ENCODE measurements at places on chromosomes 1 and 21. TPM values are rescaled to one million over a fixed set of nuclear protein-coding genes. Genes with fewer than 3 reads are reported as not detected.

- DNase-seq = peak; percentile 75
Measured at GRCh38 chr1:212669102-212669501, 30.5 kb downstream of the BATF3 start.

GRCh38 chr1:161838885-161839284, 72.8 kb downstream of the ATF6 start:
- DNase-seq = no peak

- no peak for DNase-seq
Measured at GRCh38 chr1:215276582-215276981, 194.0 kb downstream of the KCNK2 start.

GRCh38 chr21:21064353-21064752, 66.1 kb downstream of the NCAM2 start:
- DNase-seq = no peak

DNA sequence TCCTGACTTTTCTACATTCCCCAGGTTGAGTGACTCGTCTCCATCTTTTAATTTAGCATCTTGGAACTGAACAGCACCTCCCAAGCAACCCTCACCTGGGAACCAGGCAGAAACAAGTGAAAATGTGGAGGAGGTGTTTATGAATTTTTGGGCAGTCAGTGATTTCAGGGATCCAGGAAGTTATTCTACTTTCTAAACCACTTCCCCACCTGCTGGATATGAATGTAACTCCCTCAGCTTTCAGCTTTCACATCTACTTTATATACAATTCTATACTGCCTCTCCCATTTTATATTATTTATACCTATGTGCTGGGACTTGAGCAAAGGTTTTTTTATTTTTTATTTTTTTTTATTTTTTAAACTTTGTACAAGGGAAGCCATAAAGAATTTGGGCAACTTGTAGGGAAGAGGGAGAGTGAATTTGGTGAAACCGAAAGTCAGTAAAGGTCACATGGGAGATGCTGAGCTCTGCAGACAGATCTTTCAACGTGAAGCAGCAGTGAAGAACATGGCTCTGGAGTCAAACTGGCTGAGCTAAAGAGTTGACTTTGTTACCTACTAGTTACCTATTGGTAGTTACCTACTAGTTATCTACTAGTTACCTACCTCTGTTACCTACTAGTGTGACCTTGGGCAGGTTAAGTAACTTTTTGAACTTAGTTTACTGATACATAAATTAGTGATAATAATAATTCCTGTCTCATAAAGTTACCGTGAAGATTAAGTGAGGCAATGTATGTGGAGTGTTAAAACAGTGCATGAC, 45.5 kb downstream of the DDR2 start:
- DNase-seq = no peak

DNA sequence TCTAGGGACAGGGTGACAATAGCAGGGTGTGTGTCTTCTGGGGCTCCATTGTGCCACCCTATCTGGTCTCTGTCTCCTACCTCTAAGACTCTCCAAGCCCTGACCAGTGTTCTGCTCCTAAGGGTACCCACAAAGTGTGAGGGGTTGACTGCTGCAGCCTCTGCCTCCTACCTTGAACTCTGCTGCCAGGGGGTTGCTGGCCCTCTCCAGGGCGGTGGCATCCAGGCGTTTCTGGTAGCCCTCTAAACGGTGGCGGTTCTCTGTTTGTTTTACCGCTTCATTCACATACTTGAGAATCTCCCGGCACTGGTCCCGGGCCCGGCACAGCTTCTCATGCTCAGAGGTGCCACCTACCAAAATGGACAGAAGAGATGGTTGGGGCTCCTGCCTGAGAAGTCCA, 24.4 kb downstream of the LRRC71 start:
- peak; percentile 84 for DNase-seq

DNA sequence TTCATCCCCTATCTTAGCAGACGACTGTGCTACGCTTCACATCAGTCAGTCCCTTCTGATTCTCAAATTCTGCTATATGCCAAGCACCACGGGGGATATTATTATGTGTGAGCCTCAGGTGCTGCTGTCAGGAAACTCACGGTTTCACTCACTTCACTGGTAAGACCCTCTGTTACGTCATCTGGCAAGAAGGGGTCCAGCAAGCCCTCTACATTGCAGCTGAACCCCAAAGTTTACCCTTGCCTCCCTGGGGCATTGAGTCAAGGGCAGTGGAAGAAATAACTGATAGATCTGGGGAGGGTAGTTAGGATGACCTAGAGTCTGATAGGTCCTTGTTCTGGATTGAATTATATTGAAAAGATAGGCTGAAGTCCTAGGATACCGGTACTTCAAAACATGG, 237.4 kb downstream of the RRAGC start:
- no peak for DNase-seq

GRCh38 chr1:5564578-5565257, 427.5 kb downstream of the NPHP4 start:
- DNase-seq = peak; percentile 62

DNA sequence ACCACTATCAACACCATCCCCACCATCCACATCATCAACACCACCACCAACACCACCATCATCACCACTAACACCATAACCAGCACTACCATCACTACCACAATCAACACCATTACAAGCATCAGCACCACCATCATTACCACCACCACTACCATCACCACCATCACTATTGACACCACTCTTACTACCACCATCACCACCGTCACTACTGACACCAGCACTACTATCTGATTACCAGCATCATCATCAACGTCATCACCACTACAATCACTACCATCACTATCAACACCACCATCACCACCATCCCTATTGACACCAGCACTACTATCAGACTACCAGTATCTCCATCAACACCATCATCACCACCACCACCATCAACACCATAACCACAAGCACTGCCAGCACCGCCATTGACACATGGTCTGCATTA, 106.1 kb upstream of the RUNX3 start:
- DNase-seq = no peak

GRCh38 chr1:147719029-147719698, 41.2 kb downstream of the GJA5 start:
- no peak for DNase-seq

DNA sequence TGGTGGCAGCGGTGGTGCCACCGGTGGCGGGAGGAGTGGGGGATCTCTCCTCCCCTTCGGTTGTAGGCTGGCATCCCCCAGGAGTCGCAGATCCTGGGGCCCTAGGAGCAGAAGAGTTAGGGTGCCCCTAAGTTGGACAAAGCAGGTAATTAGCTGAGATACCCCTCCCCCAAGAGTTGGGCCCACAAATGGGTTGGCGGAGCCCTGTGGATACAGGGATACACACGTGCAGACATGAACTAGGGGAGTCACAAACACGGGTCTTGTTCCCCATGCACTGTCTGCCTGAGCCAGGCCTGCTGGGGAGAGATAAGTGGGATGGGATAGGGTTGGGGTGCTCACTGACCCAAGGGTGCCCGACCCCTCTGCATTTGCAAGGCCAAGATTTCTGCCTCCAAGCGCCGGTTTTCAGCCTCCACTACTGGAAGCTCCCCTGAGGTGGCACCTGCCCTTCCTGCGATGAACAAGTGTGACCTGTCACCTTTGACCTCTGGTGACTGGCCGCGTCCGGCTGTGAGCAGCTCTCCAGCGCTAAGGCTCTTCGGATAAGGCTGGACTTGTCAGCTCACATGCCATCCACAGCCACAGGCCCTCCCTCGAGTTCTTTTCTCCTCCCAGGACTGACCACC, 1.8 kb downstream of the CCDC17 start:
- DNase-seq = no peak

DNA sequence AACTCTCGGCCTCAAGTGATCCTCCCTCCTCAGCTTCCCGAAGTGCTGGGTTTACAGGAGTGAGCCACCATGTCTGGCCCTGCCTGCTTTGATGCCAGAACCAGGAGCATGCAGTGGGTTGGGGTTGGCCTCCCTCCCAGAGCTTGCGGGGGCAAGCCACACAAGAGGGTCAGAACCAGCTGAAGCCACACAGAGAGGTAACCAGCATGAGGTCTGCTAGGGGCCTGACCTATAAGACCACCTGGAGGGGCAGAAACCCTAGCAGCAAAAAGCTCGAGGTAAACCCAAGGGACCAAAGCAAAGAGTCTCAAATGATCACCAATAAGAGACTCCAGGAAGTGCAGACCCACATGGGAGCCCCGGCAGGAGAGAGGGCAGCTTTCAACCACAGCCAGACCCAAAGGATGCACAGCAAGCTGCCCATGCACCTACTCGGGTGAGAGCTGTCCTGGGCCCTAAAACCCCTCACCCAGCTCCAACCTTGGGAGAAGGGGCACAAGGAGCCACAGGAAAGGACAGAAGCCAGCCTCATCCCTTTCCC, 81.2 kb downstream of the TOMM20 start:
- DNase-seq = no peak

DNA sequence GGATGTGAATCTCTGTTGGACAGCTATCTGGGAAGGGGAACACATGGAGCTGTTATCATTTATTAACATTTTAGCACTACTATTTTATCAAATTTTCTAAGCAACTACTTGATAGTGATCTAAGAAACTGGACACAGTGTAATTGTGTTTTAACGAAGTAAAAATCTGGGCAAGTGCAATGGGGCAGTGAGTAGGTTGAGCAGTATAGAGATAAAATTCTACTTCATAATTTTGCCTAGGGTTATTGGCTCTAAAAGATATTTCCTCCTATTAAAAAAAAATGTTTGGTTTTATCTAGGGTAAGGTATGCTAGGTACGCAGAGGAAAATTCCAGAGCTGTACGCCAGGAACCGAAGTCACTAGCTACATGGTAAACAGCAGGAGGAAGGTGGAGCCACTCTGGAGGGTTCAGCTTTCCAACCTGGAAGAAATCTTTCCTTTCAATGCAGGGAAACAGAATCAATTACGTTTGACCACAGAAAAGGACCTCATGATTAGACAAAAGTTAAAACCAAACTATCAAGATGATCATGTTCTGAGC, 43.3 kb downstream of the BCAR3 start:
- no peak for DNase-seq

GRCh38 chr1:182709855-182710254, 25.5 kb upstream of the RGS8 start:
- no peak for DNase-seq

GRCh38 chr1:113975211-113975895, 3.9 kb upstream of the OLFML3 start:
- DNase-seq = no peak

DNA sequence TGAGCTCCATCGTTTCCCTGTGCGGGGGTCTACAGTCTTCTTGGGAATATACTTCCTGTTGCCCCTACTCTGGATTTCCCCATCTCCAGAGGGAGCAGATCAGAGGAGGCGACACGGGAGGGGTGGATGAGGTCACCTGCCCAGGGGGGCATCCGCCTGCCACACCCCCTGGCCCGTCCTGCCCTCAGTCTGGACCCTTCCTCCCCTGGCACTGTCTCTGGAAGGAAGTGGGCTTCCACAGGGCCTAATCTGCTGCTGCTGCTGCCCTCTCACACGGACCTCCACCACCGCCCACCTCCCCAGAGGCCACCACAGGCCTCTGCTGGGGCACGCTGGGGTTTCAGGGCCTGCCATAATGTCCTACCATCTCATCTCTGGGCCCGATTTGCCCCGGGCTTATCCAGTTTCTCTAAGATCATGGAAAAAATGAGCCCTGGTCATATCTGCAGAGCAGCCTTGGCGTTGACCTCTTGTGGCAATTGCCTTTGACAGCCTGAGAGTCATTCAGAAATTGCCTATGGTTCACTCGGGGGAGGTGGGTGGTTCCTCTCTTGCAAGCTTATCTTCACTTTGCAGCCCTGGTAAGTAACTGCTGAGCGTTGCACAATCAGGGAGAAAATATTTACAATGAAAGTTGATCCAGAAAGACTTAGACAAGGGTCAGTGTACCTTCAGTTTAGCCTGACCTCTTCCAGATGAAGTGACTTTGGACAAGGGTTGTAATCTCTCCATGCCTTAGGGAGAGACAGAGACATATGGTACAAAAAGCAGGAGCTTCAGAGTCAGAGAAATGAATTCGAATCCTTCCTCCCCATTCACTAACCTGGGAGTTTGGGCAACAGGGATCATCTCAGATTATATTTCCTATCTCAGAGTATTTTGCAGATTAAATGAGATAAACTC, 252.4 kb downstream of the TOMM20 start:
- DNase-seq = no peak

GRCh38 chr1:111496398-111496797, 7.0 kb downstream of the ADORA3 start:
- no peak for DNase-seq

- no peak for DNase-seq
Measured at GRCh38 chr21:33817138-33817537, 98.5 kb downstream of the ATP5PO start.

- DNase-seq = no peak
Measured at GRCh38 chr1:17149771-17150170, 30.5 kb upstream of the PADI2 start.

- no peak for DNase-seq
Measured at GRCh38 chr1:241612533-241613477, 27.4 kb downstream of the CHML start.

- no peak for DNase-seq
Measured at GRCh38 chr1:40059338-40059959, 18.9 kb downstream of the CAP1 start.

DNA sequence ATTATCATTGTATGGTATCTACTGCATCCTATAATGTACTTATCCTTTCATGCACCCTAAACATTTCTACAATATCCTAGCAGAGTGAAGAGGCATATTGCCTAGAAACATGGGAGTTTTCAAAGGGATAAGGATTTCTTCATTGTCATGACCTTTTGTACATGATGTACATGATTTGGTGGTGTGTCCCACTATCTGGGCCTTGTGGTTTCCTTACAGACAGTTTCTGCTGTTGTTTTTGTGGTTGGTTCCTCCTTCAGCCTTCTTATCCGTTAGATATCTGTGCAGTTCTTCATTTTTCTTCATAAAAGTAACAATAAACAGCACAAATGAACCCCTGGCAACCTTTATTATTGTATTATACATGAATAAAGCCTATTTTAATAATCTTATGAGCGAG, 70.4 kb upstream of the BACH1 start:
- no peak for DNase-seq

GRCh38 chr1:23664837-23665795, 26.5 kb upstream of the RPL11 start:
- no peak for DNase-seq

C1orf141 gene
- not detected for total RNA-seq

KIF26B gene
- total RNA-seq = 0.32 TPM

SPRR2B gene
- total RNA-seq = not detected

TMPRSS15 gene
- 0.45 TPM for total RNA-seq

KIF17 gene
- 4.6 TPM for total RNA-seq

SELL gene
- total RNA-seq = 23.0 TPM

LGALS8 gene
- total RNA-seq = 77.9 TPM

SLFNL1 gene
- 0.22 TPM for total RNA-seq

GNG4 gene
- 0.64 TPM for total RNA-seq

EPS8L3 gene
- 0.58 TPM for total RNA-seq

AMY2A gene
- 2.7 TPM for total RNA-seq

CD2 gene
- 2.3 TPM for total RNA-seq

INKA2 gene
- total RNA-seq = 15.4 TPM

Measured in mesenteric fat pad (tissue), 1 donor.